Erythroblast (primary cell): ENCODE measurements at places on chromosomes 6 and 20.

GRCh38 chr6:138477913-138478539 lies 21.3 kb downstream of the NHSL1 start:
- no peak for DNase-seq

DNA sequence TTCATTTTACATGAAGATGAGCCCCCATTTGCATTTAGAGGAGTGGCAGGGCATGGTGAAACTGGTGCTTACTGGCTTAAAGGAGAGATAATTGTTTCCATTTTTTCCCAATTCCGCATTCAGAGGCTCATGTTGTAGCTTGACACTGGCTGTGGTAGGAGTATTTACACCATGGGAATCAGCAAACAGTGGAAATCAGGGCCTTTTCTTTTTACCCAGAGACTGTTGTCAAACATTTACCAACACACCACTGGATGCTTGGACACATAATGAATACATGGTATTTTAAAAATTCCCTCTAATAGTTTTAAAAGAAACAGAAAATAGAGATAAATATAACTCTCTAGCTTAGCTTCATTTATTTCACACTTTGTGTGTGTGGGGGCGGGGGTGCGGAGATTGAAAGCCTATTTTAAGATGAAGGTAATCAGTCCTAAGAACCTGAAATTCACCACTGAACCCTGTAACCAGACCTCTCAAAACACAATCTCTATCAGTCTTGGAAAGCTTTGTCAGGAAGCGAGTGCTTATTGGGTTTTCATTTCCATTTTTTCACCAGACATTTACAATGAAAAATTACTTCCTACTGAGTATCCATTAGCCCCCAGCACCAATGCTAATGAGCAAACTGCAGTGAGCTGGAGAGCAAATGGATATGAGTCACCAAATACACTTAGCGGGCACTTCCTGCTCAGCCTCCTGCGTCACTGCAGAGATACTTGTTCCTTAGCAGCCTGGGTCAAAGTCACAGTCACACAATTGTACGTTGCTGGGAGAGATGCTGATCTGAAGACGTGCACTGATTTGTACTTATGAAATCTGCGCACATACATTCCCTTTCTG lies 532.0 kb downstream of the BCKDHB start:
- no peak for DNase-seq

GRCh38 chr6:149079911-149080491 lies 237.5 kb upstream of the TAB2 start:
- no peak for DNase-seq

GRCh38 chr20:48965189-48965910 lies 43.8 kb downstream of the ARFGEF2 start:
- DNase-seq: no peak

DNA sequence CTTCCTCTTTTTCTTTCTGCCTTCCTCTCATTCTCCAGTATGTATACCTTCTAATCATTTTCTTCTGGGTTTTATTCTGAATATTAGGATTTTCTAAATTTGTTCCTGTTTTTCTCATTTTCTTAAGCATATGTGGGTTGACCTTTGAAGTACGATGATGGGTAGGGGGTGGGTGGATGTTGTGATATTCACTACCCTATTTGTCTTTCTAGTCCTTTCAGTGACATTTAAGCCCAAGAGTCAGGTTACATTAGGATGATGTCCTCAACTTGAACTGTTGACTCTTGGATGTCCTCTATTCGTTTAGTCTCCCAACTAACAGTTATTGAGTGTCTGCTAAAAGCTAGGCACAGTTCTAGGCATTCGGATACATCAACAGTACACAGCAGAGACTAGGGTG lies 7.3 kb downstream of the ABT1 start:
- no peak for DNase-seq

GRCh38 chr6:163839296-163839695 lies 424.8 kb downstream of the QKI start:
- no peak for DNase-seq

- peak; percentile 80 for DNase-seq
These were observed 13.9 kb downstream of the FOXO3 start for GRCh38 chr6:108574457-108575141.

DNA sequence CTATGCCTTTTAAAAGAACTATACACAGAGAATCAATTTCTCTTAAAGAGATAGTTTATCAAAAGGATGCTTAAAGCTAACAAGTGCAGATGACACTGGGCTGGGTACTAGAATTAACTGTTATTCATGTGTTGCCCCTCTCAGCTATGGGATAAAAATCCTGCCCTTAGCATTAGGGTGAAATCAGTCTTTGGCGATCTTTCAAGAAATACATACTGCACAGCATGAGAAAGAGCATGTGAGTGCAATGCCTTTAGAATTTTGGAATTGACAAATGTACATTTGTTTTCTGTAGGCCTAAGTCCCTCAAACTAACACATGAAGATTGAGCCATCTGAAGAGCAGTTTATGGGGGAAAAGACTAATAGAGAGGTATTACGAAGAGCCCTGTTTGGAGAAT lies 115.4 kb downstream of the ZFP64 start:
- peak; percentile 24 for DNase-seq

DNA sequence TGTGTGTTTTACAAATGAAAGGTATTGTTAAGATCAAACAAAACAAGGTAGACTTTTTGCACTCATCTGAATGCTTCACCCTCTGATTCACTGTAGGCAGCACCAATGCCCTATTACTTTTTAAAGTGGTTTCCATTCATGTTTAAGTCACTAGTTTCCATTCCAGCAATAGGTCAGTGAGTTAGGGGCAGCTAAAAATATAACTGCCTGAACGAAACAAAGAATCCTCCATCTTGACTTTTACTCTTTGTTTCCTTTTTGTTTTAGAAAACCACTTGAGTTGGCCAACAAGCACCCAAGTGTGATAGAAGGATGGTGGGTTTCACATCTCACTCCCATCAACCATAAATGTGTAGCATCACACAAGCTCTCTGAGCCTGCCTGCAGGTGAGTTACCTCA lies 25.5 kb downstream of the CLIC5 start:
- DNase-seq: no peak

GRCh38 chr6:74749211-74750147 lies 456.4 kb downstream of the COL12A1 start:
- no peak for DNase-seq
